ENCODE measurements at places on chromosomes 4 and X. TPM values are rescaled to one million over a fixed set of nuclear protein-coding genes. Genes with fewer than 3 reads are reported as not detected.

Gene CLIC2
- 2.9 TPM for total RNA-seq

DNA sequence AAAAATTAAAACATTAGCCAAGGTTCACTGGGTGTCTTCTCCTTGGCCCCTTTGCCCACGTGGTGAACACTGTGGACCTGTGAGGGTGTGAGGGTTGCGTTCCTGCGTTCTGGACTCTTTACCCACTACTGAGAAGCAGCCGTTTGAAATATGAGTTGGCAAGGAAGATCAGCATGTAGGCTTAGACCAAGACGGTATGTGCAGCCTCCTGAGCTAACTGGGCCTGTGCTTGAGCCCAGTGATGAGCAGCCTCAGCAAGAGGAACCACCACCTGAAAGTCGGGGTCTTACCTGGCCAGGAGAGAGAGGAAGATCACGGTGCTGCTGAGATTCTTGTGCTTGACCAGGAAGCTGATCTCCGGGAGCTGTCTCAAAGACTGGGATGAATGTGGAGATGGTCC lies 19.5 kb downstream of the RGS12 start:
- DNase-seq, result no peak

DNA sequence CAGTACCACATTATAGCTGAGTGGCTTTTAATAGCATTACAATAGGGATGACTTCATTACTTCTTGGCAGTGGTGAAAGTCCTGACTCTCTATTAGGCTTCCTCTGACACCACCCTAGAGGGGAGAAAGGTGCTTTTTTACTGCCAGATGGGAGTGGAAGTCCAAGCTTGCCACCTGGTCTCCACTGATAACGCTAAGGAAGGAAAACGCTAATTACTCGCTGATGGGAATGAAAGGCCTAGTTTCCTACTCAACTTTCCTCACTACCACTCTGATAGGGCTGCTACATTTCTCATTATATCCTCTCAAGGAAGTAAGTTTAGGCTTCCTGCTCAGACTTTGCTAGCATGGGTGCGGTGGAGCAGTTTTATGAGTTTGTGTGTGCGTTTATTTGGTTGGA lies 62.3 kb upstream of the PAGE3 start:
- DNase-seq, result no peak

Gene RHOXF2
- total RNA-seq, result not detected
